ENCODE measurements at places on chromosomes 12 and 14.
A peak's percentile ranks its signal among the peaks of the same experiment; 100 is the strongest.

- DNase-seq: no peak
Observed at GRCh38 chr12:46159309-46159901, 109.4 kb downstream of the SLC38A1 start.

DNA sequence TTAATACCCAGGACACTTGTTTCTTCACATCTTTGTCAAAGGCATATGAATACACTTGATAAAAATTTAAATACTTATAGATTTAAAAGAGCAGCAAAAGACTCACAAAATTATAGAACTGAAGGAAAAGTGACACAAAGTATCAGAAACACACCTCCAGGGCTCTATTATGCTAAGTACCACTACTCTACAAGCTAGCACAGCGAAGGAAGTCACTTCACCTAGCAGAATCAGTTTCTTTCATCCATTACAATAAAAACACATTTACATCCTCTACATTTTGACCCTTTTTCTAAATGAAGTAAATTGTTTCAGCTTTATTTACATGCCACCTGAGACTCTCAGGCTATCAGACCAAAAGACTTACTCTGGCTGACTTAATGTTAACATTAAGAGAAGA, 26.6 kb upstream of the PTPRB start:
- DNase-seq: no peak

DNA sequence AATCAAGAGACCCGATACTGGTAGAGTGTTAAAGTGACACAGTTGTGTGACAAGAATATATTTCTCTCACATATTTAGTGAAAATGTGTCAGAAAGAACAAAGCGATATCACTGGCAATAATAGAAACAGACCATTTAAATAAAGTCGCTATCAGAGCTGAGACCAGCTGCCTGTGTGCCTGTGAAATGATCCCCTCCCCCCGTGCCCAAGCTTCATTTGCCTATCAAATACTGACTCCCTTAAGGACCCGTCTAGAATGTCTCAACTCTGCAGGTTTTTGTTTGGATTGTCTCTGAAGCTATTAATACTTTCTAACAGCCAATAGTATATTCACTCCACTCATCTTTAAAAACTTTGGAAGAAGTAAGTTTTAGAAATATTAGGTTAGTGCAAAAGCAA, 98.9 kb downstream of the EGLN3 start:
- no peak for DNase-seq

DNA sequence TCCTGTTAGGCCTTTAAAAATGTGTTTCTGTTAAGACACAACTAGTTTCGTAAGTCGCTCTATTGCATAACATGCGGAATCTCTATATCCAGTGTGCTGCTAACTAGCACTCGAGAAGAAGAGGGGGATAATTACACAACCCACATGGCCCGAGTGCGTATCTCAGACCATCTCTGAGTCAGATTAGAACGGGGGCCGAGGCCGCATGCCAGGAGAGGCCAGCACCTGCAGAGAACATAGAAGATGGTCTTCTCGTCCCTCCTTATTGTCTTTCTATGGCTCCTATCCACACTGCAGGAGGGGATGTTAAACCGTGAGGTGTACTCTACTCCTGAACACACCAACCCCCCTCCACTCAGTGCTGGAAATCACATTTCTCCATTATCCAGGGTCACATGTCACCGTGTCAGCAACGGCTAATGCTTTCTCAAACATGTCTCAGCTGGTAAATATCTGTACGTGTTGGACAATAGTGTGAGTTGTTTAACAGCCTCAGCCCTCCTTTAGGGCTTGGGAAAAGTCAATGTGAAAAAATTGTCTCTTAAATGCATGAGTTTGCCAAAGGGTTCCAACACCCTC, 56.3 kb downstream of the CCDC88C start:
- no peak for DNase-seq

GRCh38 chr14:69090187-69090789, 62.6 kb downstream of the DCAF5 start:
- DNase-seq: no peak

DNA sequence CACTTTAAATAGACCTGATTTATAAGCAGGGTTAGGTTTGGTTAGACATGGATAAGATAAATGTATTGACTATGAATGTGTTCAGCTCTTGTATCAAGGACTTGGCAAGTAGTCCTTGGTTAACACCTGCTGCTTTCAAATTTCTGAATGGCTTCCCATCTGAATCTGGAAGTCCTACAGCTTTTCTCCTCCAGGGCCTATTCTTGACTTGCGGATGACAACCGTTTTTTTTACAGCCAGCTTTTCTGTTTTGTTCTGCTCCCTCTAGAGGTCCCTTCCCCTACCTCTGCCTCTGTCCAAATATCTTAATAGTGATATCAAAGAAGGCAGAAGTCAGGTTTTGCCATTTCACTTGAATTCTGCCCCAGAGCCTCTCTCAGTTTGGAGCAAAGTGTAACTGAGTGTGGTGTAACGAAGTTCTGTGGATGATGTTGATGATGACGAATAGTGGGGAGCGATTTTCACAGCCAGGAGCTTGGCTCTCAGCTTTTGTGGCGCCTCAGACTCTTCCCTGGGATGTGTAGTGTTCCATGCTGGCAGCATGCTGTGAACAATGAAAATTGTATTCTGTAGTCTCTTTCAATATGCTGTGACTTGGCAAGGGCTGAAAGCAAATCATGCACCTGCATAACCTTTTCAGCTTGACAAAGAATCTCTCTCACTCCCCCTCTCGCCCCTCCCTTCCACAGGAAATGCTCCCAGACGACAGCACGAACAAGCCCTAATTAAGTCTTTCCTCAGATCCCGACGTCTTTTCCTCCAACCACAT, 5.0 kb upstream of the SLC4A8 start:
- DNase-seq: no peak

- no peak for DNase-seq
Observed at GRCh38 chr12:112938751-112939150, 477 bp downstream of the OAS3 start.

- no peak for DNase-seq
Observed at GRCh38 chr14:104169005-104169698, 30.8 kb downstream of the KIF26A start.

- DNase-seq: no peak
Observed at GRCh38 chr12:16300736-16301135, 23.3 kb upstream of the SLC15A5 start.

- no peak for DNase-seq
Observed at GRCh38 chr12:98002887-98003493, 512.4 kb upstream of the TMPO start.

GRCh38 chr12:12563290-12563928, 746 bp upstream of the DUSP16 start:
- DNase-seq: no peak

- no peak for DNase-seq
Observed at GRCh38 chr14:90983560-90983959, 76.9 kb downstream of the RPS6KA5 start.

GRCh38 chr12:29081101-29081500, 68.0 kb upstream of the FAR2 start:
- no peak for DNase-seq

DNA sequence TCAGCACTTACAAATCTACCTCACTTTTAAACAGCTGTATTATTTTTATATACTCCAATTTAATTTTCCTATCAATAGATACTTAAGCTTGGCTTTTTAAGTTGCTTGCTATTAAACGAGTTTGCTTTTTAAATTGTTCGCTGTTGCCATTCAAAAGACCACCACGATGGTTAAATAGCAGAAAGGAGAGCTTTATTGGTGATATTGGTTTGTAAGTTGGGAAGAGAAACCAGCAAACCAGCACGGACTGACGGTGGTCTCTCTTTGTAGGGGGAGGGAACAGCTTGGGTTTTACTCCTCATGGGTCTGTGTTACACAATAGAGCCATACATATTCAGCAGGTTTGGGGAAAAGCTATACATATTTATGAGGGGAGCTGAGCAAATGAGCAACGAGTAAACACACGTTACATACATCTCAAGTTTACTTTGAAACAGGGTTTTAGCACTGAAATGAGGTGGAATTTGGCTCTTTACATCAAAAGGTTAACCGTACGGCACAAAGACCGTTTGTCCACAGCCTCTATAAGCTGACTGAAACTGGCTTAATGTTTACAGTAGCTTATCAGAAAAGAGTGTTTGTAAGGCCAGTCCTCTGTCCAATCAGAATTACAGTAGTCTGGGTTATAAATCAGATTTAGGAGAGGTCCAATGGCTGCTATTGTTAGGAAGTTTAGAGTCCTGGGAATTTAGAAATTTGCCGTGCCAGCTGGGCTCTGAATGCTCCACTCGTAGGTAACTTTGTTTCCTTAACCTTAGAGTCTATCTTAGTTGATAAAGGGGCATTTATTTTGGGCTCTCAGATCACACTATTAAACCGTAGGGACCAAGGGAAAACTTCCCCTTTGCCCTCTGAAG, 69.7 kb upstream of the DHRS4 start:
- DNase-seq: no peak

GRCh38 chr12:3371018-3371417, 120.0 kb upstream of the PRMT8 start:
- no peak for DNase-seq

DNA sequence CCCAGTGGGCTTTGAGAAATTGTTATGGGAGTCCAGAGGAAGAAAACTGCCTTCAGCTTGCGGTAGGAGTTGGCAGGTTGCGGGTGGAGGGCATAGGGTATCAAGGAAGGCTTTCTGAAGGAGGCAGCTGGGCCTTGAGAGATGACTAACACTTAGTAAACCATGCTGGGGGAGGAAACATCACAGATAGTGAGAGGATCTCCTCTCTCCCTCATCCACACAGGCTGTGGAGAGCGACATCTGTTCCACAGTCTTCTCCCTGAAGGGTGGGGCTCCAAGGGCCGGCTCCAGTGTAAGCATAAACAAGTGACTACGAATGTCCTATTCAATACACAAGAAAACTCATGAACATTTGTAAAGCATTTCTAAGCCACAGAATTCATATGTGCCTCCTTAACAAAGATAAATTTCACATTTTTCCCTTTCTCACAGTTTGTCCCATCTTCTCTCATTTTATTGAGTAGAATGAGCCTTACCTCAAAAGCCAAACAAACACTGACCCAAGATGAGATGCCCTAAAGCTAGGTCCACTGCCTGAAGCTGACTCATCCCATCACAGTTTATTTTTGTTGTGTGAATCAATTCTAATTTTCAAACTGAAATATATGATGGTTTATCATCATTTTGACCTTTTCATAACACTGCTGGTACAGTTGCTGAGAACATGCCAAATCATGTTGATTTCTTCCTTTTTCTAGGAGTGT, 227.9 kb downstream of the SLC25A21 start:
- DNase-seq: no peak

DNA sequence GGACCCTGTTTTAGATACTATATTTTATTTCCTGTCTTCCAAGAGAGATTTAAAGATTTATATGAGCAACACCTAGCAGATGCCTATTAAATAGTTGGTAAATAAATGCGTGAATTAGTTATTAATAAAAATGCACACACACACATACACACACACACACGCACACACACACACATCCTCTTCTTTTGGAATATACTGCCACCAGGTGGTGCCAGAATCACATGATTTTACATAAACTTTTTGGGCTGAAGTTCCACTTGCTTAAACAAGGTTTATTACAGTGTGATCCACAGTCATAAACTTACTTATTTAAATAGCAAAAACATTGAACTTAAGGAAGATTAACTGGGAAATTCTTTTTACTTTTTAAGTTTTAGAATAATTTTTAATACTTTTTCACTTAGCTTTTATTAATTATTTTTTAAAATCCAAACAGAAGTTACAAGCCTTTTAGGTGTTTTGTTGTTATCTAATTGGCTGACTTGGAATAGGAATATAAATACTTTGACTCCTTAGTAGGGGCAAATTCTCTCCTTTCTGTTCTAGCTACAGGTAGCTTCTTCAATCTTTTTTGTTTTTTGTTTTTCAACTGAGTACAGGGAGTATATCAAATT, 17.5 kb downstream of the RAD51B start:
- peak; percentile 63 for DNase-seq

DNA sequence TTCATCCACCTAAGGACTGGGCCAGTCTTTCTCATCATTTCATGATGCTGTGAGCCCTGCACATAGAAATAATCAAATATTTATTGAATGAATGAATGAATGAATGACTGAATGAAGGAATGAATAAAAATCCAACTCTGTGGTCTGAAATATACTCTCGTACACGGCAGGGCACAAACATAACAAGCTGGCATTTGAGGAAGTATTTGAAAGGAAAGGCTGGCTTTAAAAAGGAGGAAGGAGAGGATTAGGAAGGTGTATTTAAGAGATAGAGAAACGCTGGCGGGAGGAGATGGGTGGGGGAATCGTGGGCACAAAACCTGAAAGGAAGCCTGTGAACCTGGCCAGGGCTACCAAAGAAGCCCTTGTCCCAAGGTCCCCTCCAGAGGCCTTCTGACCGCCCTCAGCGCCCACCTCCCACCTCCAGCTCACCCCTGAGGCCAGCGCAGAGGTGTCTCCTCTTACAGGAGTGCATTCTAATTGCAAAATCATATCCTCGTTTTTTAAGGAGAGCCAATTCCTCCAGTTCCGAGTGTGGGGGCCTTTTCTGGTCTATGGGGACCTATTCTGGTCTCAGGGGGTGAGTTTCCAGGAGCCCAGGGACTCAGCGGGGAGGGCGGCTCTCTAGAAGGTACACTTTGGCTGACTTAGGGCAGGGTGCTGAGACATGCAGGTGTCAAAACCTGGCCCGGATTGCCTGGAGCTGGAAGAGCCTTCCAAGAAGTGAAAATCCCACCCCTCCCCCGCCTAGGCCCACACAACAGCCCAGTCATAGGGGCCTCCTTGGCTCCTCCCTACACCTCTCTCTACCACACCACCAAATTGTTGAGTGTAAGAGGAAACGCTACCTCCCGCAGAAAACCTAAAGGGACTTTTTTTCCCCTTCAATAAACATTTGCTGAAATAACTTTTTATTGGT, 8.7 kb upstream of the JDP2 start:
- DNase-seq: no peak

DNA sequence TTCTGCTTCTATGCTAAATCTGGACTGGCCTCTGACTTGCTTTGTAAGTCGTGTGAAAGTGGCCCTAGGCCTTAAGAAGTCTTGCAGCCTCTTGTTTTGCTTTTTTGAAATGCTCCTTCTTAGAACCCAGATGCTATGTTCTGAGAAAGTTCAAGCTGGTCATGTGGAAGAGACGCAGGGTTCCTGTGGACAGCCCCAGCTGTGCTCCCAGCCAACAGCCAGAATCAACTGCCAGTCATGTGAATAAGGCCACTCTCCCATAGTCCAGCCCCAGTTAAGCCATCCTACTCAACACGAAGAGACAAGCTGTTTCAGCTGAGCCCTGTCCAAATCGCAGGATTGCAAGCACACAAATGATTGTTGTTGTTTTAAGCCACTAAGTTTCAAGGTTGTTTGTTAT, 37.3 kb upstream of the TBPL2 start:
- no peak for DNase-seq

DNA sequence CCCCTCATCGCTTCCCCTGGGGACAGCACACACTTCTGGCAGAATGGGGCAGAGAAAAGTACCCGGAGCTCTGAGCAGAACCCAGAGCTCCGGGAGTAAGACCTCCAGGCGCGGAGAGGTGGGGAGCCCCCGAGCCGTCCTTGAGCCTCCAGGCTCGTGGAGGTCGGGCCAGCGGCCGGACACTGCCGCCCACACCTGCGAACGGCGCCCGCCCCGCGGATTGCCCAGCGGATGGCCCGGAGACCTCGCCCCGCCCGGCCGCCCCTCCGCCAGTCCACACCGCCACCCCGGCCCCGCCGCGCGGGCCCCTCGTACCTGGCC, 344 bp downstream of the SPTLC2 start:
- no peak for DNase-seq

All from CD8-positive, alpha-beta memory T cell (primary cell).